Cardiac septum (tissue), 1 donor: ENCODE measurements at places on chromosomes 12 and 14. TPM values are rescaled to one million over a fixed set of nuclear protein-coding genes. Genes with fewer than 3 reads are reported as not detected.

DNA sequence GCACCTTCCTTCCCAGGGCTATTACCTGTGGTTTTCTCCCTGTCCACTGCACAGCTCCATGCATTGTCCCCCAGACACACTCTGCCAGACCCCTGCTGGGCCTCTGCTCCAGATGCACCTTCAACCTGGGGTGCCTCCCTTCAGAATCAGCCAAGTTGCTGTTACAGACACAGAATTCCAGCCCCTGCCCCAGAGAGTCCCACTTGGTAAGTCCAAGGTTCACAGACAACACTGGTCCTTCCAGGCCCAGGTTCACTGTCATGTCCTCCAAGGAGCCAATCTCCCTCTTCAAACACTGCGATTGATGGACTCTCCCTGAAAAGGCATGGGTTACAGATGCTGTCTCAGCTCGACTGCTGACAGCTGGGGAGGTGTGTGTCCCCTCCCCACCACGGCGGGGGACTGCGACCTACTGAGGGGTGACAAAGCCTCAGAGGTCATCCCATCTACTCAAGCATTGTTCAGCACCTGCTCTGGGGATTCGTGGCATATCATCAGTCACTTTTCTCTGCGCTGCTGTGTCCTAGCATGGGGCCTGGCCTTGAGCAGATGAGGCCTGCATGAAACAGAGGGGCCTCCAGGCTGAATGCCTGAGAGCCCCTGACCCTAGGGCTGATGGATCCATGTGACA is 24.3 kb downstream of the CALM1 start:
- DNase-seq = no peak

DNA sequence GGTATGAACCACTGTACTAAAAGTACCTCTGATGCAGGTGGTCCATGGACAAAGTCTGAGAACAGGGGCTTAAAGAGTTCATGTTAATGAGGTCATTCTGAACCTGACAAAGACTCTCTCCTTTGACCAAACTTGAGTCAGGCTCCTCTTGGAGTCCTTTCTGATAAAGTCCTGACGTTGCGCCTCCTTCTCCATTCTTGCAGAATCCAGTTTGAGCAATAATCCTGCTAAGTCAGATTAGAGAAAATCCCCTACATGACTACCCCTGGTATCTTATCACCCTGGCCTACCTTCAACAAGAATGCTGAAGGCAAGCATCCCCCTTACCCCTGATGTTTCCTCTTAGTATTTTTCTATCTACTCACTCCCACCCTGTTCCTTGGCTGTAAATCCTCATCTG is 46.0 kb upstream of the ISM2 start:
- no peak for DNase-seq

- peak; percentile 72 for DNase-seq
Measured at GRCh38 chr12:57754411-57755193, at the start of gene MARCHF9. TSS of gene MARCHF9 (plus strand) at chr12:57755103. CDS start at chr12:57755529, 426 bp downstream.

GRCh38 chr12:67475725-67476124 is 172.8 kb upstream of the DYRK2 start:
- no peak for DNase-seq

DNA sequence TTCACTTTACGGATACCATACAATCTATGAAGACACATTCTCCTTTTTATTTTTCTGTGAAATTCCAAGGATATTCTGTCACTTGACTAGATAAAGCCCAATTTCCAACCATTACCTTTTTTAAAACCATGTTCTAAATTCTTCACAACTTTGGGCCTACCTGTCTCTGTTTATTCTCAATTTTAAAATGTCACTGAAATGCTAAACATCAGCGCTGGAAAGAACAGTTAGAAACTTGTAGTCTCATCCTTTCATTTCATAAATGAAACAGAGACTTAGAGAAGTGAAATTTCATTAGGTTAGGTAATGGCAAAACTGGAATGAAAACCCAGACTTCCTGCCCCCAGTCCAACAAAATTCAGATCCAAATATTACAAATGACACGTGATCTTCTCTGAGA is 396.2 kb downstream of the CCDC91 start:
- DNase-seq = no peak

- no peak for DNase-seq
Measured at GRCh38 chr12:47102845-47103651, 23.3 kb upstream of the AMIGO2 start.

- no peak for DNase-seq
Measured at GRCh38 chr12:16504200-16504599, 101.8 kb downstream of the LMO3 start.

GRCh38 chr14:38129705-38130104 is 78.0 kb upstream of the SSTR1 start:
- DNase-seq = no peak

GRCh38 chr14:55399852-55400251 is 11.8 kb downstream of the ATG14 start:
- no peak for DNase-seq

BIN2 gene
- 2.4 TPM for total RNA-seq

- no peak for DNase-seq
Measured at GRCh38 chr14:91752961-91753360, 21.1 kb upstream of the CATSPERB start.

NAA30 gene
- total RNA-seq = 21.8 TPM

CISTR gene
- 0.75 TPM for total RNA-seq

- DNase-seq = no peak
Measured at GRCh38 chr14:65098586-65098985, 3.7 kb downstream of the MAX start.

TAS2R8 gene
- total RNA-seq = not detected

ERBB3 gene
- 1.5 TPM for total RNA-seq

DNA sequence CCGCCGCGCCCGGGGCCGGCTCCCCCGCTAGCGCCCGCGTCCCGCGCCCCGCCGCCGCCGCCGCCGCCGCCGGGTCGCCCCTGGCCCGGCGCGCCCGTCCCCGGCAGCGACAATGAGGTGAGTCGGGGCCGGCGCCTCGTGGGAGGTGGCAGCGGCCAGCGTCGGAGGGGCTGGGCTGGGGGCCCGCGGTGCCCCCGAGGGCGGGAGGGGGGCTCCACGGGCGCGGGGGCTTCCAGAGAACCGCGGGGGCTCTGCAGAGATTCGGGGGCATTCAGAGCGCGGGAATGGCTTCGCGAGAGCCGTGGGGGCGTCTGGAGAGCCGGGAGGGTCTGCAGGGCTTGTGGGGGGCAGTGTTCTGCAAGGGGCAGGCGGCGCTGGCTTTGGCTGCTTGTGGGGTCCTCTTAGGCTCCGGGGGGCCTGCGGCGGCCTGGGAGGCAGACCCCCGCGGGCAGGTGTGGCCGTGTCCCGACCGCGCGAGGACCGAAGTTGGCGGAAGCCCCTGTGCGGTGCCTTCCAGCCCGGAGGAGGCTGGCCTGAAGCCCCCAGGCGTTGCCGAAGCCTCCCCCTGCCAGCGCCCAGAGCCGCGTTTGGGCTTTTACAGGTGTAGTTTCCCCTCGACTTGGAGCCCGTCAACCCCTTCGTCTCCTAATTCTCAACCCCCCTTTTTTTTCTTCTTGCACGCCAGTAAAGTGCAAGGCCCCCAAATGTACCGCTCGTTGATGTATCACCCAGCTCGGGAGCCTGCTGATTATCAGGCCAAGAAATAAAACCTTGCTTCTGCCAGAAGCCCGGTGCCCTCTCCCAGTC is 93.1 kb upstream of the EVL start:
- DNase-seq = no peak

DNA sequence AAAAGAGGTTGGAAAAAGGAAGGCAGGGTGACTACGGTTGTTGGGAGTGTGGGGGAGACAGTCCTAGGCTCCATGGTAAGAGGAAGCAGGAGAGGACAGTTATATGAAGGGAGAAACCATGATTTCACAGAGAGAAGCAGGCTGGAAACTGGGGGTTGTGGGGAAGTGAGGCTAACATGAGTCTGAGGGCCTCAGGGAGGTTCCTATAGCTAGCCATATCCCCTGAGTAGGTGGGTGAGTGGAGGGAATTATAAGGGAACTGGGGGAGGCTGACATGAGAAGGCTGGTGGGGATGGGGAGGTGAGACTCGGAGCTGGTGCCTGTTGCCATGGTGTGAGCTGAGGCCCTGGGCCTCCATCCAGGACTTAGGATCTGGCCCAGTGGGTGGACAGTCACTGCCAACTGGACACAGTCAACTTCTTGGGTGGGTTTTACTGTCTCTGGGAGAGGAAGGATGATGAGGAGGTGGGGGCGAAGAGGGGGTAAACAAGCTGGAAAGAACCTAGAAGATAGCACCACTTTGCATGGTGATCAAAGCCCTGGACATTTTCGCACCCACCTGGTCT is 1.4 kb downstream of the RNASE13 start:
- DNase-seq = no peak

GRCh38 chr12:96040305-96041133 is 5.1 kb upstream of the LTA4H start:
- DNase-seq = no peak

PLBD1 gene
- 33.8 TPM for total RNA-seq

TCL1B gene
- not detected for total RNA-seq

GRCh38 chr14:100424504-100425428 is 101.6 kb downstream of the SLC25A47 start:
- no peak for DNase-seq

KLRD1 gene
- 1.1 TPM for total RNA-seq

DNA sequence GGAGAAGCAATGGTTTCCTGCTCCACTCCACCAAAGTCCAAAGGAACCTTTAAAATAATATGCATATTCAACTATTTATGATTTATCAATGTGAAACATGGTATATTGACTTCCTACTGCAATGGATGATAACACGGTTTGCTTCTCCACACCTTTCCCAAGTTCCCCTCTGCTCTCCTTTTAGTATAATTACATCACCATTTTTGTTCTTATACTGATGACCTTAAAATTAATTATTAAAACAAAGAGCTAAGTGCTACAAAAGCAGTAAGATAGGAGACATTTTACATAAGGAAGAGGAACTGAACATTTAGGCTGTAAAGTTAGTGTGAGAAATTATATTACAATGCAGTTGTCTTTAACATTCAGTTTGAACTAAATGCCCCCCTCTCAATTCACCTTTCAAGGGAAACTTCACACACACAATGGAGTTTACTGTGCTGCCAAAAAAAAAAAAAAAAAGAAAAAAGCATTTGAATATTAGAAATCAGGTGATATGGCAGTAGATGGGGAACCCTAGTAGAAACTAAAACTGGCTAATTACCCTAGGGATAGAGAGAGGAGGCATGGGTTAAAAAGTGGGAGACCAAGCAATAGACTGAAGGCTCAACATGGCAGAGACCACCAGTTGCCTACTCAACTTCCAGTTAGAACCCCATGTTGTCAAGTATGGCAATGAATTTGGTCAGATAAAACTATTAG is 37.1 kb upstream of the STK38L start:
- DNase-seq = no peak

- DNase-seq = no peak
Measured at GRCh38 chr14:70731447-70732239, 77.7 kb downstream of the MAP3K9 start.

GRCh38 chr12:70367258-70368141 is 1.4 kb downstream of the KCNMB4 start:
- no peak for DNase-seq

DNA sequence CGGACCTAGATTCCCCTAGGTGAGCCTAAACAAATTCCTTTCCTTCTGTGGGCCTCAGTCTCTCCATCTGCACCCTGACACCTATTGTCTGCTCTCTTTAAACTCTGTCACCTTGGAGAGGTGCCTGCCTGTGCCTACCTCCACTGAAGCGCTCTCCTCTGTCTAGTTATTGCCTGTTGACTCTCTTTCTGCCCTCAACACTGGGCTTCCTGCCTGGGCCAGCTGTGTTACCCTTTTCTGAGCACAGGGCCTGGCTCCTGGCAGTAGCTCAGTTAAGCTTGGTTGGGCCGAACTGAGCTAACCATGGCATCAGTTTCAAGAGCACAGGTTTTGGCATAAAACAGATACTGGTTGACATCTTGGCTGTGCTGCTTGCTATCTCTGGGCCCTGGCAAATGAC is 43.5 kb downstream of the PRMT8 start:
- DNase-seq = no peak

DNA sequence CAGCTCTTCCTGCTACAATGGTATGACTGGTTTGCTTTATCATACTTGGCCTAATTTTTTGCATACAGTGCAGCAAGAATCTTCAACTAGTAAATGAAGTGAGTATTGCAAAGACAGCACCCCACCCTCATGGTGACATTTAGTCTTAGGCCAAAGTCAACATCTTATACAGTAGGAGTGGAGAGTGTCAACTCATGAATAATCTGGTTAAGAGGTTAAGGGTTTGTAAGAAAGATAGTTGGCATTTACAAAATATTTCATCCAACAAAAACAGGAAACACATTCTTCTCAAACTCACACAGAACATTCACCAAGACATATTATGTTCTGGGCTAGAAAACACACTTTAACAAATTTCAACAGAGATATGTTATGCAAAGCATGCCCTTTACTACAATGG is 2.2 kb upstream of the OAS1 start:
- DNase-seq = no peak

- DNase-seq = no peak
Measured at GRCh38 chr14:54317391-54317790, 79.4 kb upstream of the CDKN3 start.

DNA sequence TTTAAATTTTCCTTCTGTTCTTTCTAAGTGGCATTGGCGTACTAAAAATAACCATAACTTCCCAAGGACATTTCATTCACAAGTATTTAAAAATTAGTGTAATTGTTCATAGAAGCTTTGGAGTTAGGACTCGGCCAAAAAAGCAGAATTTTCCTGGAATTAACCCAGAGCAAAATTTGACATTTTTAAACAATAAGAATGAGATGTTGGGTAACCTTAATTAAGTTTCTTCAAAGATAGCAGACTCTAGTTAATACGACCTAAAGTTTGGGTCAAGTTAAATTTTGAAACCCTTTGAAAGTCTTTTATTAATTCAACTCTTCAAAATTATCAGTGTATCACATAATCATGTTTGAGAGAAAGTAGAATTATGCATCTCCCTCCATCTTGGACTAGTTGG is 118.3 kb downstream of the AKAP6 start:
- no peak for DNase-seq

MAGOHB gene
- total RNA-seq = 11.7 TPM

LYZ gene
- total RNA-seq = 32.9 TPM

GRCh38 chr12:108732489-108733229 is 1.3 kb upstream of the CORO1C start:
- DNase-seq = no peak

DNA sequence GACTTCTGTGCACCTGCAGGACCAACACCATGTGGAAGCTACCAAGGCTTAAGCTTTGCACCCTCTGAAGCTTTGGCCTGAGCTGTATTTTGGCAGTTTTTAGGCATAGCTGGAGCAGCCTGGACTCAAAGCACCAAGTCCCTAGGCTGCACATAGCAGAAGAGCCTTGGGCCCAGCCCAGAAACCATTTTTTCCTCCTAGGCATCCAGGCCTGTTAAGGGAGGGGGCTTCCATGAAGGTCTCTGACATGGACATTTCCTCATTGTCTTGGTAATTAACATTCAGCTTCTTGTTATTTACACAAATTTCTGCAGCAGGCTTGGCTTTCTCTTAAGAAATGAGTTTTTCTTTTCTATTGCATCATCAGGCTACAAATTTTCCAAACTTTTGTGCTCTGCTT is 475.8 kb upstream of the FLRT2 start:
- DNase-seq = no peak

GRCh38 chr14:34179727-34180126 is 228.9 kb upstream of the EGLN3 start:
- no peak for DNase-seq

LGMN gene
- 81.8 TPM for total RNA-seq
